ENCODE measurements at places on chromosomes 2 and 18.

- DNase-seq, result no peak
Measured at GRCh38 chr2:112692495-112692911, 28.3 kb upstream of the NT5DC4 start.

GRCh38 chr2:159124441-159124911 is 156.0 kb downstream of the TANC1 start:
- DNase-seq, result no peak

DNA sequence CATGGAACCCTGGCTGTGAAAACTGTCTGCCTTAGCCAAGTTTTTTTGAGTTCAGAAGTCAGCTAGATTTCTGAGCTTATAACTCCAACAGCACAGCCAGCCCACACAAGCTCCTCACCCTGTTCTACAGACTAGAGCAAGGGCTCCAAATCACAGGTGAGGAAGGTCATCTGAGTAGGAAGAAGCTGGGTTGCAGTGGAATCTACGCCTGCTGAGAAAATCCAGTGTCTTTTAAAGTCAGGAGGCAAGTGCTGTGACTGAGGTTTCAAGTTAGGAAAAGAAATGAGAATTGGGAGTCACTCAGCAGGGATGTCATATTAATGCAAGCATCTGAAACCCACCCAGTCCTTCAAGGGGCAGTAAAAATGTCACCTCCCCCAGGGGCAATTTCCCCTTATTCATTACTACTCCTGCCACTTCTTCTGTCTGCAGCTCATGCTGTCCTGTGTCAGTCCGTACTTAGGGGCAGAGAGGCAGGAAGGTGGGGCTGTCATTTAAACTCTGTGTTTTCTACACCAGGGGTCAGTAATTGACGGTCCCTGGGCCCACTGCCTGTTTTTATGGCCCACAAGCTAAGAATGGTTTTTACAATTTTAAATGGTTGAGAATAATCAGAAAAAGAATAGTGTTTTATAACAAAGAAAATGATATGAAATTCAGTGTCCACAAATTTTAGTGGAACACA is 551.1 kb downstream of the BCL11A start:
- DNase-seq, result peak; percentile 63

DNA sequence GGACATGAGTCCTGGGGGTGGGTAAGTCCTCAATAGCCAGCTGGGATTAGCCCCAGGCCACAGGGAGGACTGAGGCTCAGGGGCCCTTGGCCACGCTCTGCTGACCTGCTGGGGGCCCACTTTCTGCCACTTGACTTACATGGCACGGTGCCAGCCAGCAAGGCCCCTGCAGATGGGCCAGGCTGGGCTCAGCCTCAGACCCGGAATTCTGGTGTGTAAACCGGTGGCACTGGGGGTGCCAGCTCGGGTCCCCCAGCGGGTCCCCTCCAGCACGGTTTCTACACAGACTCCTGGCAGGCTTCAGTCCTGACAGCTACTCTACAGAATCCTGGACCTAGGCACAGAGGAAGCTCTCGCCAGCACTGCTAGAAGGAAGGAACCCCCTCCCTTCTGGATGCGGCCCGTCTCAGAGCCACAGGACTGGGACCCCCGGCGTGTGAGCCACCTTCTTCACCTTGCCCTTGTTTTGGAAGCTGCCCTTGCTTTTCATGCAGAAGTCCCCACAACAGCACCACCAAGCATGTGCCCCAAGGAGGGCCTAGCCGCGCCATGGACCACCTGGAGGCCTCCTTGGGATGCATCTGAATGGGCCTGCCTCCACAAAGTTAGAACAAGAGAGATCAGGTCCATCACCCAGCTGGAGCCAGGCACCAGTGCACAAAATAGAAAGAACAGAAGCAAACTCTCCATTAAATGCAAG is 8.0 kb downstream of the HDAC4 start:
- DNase-seq, result no peak

DNA sequence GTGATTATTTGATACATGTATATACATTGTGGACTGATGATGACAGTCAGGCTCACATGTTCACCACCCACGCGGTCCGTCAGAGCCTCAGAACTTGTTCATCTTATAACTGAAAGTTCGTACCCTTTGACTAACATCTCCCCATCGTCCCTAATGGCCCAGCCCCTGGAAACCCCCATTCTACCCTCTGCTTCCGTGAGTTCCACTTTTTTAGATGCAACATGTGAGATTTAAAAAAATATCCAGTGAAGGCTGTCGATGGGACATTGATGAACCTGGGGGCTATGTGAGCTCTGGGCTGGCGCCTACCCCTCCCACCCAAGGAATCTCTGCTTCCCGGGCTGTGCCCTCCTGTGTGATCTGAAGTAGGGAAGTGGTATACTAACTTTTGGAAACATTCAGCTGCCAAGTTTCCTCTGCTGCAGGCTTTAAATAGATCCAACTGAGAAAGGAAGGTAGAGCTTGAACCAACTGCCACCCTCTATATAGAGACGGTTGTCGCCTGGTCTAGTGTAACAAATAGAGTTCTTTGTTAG is 163.8 kb downstream of the FAM210A start:
- DNase-seq, result no peak

DNA sequence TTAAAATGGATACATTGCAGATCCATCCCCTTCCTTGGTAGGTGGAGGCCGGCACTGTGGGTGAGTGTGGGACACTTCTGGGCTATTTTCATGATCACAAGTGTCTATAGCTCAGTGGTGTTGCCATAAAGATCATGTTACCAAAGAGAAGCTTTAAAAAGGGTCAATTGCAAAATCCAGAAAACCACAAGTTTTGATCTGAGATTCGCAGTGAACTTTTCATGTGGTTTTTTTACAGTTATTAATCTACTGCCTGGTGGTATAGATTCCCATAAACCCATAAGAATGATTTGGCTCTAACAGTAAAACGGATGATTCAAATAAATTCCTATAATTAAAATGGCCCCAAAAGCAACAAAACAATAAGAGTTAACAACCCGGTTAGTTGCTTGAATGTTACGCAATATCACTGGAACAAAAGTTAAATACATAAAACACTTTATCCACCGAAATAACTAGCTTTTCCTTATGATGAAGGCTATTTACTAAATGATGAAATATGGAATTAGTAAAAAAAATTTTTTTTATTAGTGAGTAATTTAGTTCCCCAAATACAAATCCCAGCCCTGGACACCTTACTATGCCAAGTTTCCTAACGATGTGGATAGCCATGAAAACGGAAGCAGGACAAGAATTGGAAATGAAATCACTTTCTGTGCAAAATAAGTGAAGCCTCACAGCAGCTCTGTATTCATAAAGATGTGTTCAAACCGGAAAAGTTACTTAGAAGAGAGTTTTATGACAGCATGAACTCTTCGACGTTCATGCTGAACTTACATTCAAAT is 95.6 kb upstream of the THOC1 start:
- DNase-seq, result no peak

DNA sequence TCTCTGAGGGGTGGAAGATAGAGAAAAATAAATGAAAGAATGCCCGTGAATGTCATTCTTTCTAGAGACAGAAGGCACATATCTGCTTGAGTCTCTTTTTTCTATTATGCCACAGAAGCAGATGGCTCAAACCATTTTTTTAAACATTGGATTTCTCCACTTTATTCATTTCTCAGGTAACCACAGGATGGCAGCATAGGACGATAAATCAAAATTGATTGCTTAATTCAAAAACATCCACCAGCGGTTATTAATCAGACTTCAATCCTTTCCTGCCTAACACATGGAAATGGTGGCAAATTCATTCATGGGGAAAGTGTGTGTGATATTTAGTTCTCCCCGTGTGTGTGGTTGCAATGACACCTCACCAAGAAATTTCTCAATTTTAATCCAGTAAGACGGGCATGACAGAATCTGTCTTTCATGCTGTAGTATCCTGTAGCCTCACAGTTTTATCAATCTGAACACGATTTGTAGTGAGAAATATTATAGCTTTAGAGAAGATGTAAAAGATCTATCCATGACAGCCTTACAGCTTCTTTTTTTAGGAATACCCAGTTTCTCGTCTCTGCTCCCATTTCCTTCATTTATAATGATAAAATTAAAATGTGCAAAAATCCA is 72.2 kb downstream of the DSC3 start:
- DNase-seq, result no peak

Measured in lung (tissue), 17 donors.